ENCODE measurements at places on chromosomes 11 and 22.

- DNase-seq: no peak
Measured at GRCh38 chr11:128856241-128856640, 10.9 kb downstream of the KCNJ1 start.

DNA sequence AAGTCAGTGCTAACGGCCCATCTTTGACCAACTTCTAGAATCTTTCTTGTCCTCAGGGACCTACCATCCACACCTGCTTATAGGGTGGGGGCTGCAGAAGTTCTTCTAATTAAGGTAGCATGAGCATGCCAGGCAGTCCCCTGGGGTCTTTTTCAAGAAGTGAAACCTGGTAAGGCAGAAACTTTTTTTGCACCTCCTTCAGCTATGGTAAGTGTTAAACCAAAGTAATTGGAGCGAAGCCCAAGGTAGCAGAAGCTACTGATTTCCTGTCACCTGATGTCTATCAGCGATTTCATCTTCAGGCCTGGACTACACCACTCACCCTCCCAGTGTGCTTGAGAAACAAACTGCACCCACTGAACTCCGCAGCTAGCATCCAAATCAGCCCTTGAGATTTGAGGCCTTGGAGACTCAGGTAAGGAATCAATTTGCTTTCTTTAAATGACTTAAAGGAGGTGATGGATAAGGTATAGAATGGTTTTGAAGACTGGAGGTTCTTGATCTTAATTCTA is at the start of gene MS4A1:
Gene MS4A1, plus strand, starts transcription at position 317 of the 512 bp plus-strand sequence. CDS start 6,528 bp downstream, outside the sequence.
- no peak for DNase-seq

DNA sequence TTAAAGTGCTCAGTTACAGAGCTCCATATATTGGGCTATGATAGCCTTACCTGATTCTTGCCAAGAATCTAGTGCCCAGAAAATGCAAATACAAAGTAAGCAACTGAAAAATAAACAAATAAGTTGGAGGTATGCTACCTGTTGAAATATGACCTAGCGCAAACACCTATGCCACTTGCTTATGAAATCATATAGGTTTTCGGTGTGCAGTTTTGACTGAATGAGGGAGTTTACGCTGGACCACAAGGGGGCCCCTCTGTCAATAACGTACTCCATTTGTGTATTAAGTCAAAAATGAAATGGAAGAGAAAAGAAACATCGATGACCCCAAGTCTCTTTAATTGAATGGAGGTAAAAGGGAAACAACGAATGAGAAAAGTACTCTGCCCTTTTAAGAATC is 84.9 kb upstream of the TRIM77 start:
- no peak for DNase-seq

- peak; percentile 59 for DNase-seq
Measured at GRCh38 chr22:38412435-38413084, 42.4 kb downstream of the KCNJ4 start.

DNA sequence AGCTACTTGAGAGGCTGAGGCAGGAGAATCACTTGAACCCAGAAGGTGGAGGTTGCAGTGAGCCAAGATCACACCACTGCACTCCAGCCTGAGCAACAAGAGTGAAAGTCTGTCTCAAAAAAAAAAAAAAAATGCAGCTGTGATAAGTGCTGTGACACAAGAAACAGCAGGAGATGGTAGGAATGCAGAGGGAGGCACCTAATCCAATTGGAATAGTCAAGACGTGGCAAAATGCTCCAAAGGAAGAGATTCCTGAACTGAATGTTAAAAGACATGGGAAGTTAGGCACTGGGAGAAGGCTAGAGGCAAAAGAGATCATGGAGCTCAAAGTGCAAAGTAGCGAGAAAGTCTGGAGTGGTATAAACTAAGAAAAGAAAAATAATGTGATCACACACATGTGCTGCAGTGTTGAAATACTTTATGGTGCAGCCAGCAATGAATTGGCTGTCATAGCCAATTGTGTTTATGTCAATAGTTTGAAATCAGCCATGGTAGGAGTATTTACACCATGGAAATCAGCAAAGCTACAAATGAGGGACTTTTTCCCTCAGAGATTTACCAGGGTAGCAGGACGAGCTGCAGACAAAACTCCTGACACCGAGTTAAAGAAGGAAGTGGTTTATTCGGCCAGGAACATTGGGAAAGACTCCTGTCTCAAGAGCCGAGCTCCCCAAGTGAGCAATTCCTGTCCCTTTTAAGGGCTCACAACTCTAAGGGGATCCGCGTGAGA is 40.9 kb upstream of the LIPT2 start:
- DNase-seq: no peak

DNA sequence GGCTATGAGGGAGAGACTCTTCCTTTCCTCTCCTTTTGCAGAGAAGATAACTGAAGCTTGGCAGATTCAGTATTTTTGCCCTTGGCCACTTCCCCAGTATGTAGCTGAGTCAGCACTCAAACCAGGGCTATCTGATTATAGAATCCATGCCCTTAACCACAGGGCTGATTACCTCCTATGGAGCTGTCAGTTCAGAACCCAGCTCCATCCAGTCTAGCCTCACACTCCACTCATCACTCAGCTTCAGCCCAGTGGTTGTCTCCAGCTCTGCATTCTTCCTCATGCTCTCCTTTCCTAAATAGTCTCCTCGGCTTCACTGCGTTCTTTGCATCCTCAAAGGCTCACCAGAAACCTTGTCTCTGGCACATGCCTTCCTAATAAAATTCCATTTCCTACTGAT is 151.6 kb upstream of the BLID start:
- no peak for DNase-seq

GRCh38 chr11:124876818-124877630 is 11.8 kb downstream of the ROBO3 start:
- peak; percentile 43 for DNase-seq

- DNase-seq: peak; percentile 9
Measured at GRCh38 chr22:17869285-17870096, 95.2 kb upstream of the BID start.

DNA sequence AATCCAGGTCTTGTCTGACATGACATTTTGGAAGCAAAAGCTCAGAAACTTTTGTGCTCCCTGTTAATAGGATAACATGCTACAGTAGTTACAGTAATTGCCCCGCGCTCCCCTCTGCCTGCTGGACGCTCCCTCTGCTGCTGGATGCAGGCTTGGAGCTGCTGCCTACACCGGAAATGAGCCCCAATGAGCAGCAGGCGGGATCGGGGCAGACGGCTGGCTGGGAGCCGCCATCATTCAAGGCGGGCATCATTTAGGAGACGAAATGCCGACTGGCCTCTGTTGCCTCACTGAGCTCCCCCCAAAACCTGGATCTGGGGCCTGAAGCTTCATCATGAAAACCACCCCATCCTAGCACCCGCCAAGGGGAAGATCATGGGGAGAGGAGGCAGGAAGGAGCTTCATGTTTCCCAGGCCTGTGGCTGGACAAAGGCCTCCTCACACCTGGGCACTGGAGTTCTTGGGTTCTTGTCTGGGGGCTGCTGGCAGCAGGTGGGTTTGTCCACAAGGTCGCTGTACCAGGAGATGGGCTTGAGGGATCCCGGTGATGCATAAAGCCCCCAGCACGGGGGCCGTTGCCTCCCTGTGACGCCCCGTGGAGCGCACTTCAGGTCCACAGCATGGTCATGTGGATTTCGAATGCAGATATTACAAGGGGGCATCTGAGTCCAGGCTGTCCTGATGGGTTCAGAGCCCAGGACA is 664.3 kb downstream of the BRD1 start:
- DNase-seq: no peak

- no peak for DNase-seq
Measured at GRCh38 chr11:96097844-96098421, 174.0 kb upstream of the MTMR2 start.

- DNase-seq: no peak
Measured at GRCh38 chr22:47194476-47195155, 432.2 kb downstream of the TBC1D22A start.

- DNase-seq: no peak
Measured at GRCh38 chr11:79564288-79564925, 123.6 kb upstream of the TENM4 start.

- DNase-seq: no peak
Measured at GRCh38 chr22:37193629-37194191, 5.7 kb upstream of the C1QTNF6 start.

DNA sequence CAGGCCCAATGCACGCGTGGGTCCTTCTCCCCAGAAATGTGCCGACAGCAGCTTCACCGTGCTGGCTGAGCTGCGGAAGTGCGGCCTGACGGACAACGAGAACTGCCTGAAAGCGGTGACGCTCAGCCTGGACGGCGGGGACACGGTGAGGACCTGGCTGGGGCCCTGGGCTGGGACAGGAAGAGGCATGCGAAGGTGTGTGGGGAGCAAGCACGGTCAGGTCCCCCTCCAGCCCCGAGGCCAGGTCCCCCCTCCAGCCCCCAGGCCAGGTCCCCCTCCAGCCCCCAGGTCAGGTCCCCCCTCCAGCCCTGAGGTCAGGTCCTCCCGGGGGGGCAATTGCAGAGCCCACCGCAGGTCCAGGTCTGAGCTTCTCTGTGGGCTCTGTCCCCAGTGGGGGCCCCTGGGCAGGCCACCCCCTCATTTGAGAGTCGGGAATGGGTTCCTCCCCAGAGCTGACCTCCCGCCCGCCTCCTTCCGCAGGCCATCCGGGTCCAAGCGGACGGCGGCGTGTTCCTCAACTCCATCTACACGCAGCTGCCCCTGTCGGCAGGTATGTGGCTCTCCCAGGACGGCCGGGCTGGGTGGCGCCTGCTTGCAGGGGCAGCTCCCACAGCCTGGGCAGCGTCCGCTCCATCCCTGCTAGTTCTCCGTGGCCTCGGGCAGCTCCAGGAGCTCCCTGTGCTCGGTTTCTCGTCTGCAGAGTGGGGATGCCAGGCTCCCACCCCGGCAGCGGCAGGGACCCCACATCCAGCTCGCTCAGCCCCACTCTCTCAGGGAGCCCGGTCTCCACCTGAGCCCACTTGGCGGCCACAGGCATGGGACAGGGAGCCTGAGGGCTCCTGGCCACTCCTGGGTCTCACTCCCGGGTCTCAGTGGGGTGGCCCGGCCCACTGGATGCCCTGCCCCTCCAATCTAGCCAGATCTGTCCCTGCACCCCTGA is 7.9 kb downstream of the MUC5B start:
- DNase-seq: peak; percentile 20

- DNase-seq: no peak
Measured at GRCh38 chr11:97107604-97108003, 717.8 kb downstream of the JRKL start.

DNA sequence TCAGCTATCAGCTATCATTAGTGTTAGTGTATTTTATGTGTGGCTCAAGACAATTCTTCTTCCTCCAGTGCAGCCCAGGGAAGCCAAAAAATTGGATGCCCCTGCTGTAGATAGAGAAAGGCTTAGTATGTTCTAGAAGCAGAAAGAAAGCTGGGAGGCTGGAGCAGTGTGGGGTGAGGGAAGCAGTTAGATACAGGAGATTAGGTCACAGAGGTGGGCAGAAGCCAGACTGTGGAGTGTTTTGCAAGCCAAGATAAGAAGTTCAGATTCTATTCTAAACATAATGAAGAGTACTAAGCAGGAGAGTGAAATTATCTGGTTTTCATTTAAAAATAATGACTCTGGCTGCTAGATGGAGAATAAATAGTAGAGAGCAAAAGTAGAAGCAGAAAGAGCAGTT is 381.7 kb downstream of the DCDC1 start:
- DNase-seq: no peak

- peak; percentile 57 for DNase-seq
Measured at GRCh38 chr11:59097113-59097708, 9.8 kb upstream of the FAM111B start.

DNA sequence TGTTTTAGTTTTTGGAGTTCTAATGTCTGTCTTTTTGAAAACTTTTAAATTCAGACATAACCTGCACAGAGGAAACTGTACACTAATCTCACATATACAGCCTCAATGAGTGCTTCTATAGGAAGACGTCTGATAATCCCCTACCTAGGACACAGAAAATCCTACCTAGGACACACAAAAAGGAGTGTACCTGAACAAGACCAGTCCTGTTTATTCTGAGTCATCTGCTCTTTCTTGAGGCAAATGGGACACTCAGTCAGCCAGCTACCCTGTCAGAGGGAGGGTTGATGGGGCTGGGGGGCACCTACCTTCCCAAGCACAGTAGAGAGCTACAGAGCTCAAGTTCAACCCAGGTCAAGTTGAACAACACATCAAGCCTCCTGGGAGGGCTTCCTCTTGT is 346.6 kb upstream of the NCAM1 start:
- no peak for DNase-seq

GRCh38 chr11:89347071-89347470 is 144.1 kb downstream of the NOX4 start:
- DNase-seq: no peak

GRCh38 chr22:24418786-24419474 is 8.5 kb upstream of the ADORA2A start:
- DNase-seq: peak; percentile 27
